ENCODE measurements at places on chromosomes 4 and X.

DNA sequence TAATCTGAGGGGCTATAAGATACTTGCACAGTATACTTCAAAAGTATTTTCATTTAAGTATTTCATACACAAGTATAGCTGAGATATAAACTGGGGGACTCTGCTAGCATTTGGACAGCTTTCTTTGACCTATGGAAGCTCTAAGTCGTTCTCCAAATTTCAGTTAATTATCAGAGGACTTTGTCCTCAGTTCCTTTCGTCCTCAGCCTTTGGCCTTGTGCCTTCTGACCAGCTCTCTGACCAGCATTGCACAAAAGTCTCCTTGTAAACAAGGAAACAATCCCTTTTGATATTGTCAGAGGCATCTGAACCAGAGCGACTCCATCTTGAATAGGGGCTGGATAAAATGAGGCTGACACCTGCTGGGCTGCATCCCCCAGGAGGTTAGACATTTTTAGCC is 464.0 kb upstream of the FAM241A start:
- ATAC-seq: no peak

GRCh38 chr4:13202701-13203100 is 281.4 kb downstream of the RAB28 start:
- no peak for ATAC-seq

DNA sequence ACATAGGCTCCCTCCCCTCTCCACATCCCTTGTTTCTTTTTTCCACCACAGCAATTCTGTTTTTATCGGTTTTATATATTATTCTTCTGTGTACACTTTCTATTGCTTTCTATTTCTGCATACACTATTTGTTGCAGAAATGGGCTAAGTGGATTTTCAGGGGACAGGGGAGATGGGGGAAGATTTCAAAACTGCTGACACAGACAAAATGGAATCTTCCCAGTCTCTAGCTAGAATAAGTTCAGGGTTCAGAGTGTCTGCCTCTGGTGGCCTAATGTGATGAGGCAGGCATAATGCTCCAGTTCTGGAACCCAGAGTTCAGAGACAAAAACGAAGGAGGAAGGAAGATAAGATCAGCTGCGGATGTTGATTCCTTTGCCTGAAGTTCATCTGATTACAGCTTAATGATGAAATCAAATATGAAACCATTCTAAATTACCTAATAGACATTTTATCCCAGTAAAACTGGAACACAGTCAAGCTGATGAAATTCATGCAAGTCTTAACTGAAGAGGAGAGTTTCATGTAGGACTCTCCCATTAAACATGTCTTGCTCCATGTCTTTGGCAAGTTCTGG is 447.1 kb downstream of the AFF2 start:
- no peak for ATAC-seq

- no peak for ATAC-seq
These were observed 3.7 kb upstream of the SHOX start for GRCh38 chrX:626745-627509.

- ATAC-seq: no peak
These were observed 93.1 kb downstream of the PCDH19 start for GRCh38 chrX:100316987-100317386.

DNA sequence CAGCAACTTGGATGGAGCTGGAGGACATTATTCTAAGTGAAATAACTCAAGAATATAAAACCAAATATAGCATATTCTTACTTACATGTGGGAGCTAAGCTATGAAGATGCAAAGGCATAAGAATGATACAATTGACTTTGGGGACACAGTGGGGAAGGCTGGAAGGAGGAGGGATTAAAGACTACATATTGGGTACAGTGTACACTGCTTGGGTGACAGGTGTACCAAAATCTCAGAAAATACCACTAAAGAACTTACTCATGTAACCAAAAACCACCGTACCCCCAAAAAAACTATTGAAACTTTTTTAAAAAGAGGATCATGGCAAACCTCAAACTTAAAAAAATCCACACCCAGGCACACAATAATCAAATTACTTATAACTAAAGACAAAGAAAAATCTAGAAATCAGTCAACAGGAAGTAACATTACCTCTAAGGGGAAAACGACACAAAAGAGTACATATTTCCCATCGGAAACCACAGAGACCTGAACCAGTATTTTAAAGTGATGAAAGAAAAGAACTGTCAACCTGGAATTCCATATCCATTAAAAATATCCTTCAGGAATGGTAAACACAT is 241.8 kb downstream of the PRDM5 start:
- no peak for ATAC-seq

DNA sequence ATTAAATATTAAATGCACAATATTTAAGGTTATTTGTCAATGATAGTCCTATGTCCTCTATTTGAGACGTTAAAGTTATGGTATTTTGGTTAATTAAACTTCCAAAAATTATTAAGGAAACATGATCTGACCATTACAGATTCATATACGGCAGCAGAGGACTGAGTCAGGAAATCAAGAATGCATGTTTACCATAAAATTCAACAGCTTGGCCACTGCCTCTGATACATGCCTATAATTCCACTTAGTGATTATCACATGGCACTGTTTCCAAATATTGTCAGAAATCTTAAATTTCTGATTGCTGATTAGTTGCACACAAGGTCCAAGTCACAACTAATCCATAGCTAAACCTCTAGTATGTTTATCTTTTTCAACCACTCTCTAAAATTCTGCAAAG is 232.2 kb upstream of the UGT8 start:
- ATAC-seq: no peak
